ENCODE measurements at places on chromosomes 6 and 20.

DNA sequence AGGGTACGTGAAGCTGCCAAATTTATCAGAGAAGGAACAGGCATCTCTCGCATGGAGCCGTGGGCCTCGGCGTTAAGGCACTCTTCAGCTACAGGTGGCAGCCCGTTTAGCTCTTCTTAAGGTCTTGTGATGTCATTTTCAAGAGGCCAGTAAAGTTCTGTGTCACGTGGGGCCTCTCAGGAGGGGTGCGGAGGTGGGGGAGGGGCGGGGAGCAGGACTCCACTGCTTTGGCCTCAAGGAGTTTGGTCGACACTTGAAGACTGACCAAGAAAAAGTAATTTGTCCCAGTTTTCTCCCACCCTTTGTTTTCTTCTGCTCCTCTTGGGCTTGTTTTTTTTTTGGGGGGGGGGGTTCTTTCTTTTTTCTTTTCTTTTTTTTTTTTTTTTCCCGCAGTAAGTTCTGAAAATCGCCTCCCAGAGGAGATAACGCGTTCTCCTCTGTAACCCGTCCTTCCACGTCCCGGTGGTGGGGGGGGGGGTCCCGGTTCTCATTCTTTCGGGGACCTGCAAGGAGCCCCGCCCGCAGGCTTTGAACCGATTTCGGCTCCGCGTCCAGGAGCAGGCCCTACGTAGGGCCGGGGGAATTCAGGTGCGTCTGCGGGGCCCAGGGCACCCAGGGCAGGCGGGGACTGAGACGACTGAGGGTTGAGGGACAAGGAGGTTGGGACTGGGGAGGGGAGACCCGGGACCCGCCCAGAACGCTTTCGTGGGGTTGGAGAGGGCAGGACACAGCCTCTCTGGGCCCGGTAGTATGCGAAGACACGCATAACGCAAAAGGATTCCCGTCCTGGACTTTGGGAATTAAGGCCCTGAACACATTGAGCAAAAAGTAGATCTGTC, 26.0 kb downstream of the GPX6 start:
- peak; percentile 78 for DNase-seq

- peak; percentile 52 for DNase-seq
Observed at GRCh38 chr6:42241915-42242314, 24.3 kb upstream of the MRPS10 start.

DNA sequence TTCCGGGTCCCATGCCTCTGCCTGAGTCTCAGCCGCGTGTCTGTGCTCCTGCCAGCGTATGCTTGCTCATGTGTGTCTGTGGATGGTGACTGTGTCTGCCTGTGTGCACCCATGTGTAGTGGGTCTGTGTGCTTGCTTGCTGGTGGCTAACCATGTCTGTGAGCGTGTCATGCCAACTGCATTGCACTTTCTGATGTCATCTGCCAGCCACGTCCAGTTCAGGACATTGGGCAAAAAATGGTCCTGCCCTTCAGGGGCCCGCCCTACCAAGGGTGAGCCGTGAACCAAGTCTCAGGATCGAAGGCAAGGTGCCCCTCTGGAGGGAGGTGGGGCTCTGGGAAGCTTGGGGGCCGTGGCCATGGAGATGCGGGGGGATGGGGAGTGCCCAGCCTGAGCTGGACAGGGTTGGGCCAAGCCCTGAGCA, 9.4 kb upstream of the ZBTB46 start:
- no peak for DNase-seq

- no peak for DNase-seq
Observed at GRCh38 chr6:7865781-7866180, 44.8 kb downstream of the TXNDC5 start.

- DNase-seq: no peak
Observed at GRCh38 chr6:161901740-161902426, 628.0 kb upstream of the AGPAT4 start.

DNA sequence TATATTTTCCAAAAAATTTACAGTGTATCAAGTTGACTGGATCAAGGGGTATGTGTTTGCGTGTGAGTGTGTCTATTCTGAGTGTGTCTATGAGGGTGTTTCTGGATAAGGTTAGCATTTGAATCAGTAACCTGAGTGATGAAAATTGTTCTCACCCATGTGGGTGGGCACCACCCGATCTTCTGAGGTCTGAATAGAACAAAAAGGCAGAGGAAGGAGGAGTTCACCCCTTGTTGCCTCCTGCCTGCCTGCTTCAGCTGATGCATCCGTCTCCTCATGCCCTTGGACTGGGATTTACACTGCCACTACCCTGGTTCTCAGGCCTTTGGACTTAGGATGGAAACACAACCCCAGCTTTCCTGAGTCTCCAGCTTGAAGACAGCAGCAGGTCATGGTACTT, 13.7 kb upstream of the PRND start:
- DNase-seq: no peak

GRCh38 chr6:114100215-114100994, 129.5 kb upstream of the HDAC2 start:
- no peak for DNase-seq

Measured in iPS DF 19.7 (cell line).